ENCODE measurements at places on chromosomes 7 and 10. TPM values are rescaled to one million over a fixed set of nuclear protein-coding genes. Genes with fewer than 3 reads are reported as not detected.

Gene ST8SIA6
- 0.64 TPM for total RNA-seq

Gene ATP6V0A4
- total RNA-seq: not detected

Gene CTAGE4
- not detected for total RNA-seq

Gene MYO1G
- total RNA-seq: 0.98 TPM

Gene DPP6
- 11.1 TPM for total RNA-seq

Gene AKR1C4
- total RNA-seq: not detected

Gene GIMAP6
- not detected for total RNA-seq

Gene GPR37
- not detected for total RNA-seq

Gene TRIL
- not detected for total RNA-seq

Gene MKI67
- 9.2 TPM for total RNA-seq

Gene RADIL
- total RNA-seq: 7.3 TPM

Gene USP6NL
- 7.8 TPM for total RNA-seq

Gene MMD2
- total RNA-seq: not detected

Gene SLC16A12
- not detected for total RNA-seq

Gene ANKRD22
- total RNA-seq: not detected

Gene ANKRD1
- total RNA-seq: 2.3 TPM

Gene SFTPA1
- total RNA-seq: not detected

Gene CALHM1
- total RNA-seq: not detected

Gene IGF2BP3
- 69.7 TPM for total RNA-seq
